ENCODE measurements at places on chromosomes 7 and 10.

DNA sequence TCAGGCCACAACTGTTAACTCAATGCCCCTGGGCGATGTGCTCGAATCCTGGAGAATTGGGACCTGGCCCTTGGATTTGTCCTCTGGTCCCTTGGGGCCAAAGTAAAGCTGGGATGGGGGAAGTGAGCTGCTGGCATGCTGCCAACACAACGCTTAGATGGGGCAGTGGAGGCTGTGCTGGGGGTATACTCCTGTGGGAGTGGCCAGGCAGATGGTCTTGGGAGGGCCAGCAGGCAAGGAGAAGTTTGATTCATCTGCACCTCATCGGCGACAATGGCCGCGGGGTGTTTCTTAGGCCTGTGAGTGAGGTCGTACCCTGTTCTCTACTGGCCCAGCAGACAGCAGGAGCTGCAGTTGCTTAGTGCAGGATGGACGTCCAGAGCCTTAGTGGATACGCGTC, 139.0 kb upstream of the MTPN start:
- DNase-seq, result no peak

- no peak for DNase-seq
Observed at GRCh38 chr10:75876710-75877109, 445.3 kb downstream of the LRMDA start.

- no peak for DNase-seq
Observed at GRCh38 chr10:11224792-11225416, 207.2 kb downstream of the CELF2 start.

GRCh38 chr7:133795068-133795665, 332.0 kb upstream of the LRGUK start:
- no peak for DNase-seq

- DNase-seq, result no peak
Observed at GRCh38 chr7:115476671-115477181, 553.8 kb downstream of the TFEC start.

DNA sequence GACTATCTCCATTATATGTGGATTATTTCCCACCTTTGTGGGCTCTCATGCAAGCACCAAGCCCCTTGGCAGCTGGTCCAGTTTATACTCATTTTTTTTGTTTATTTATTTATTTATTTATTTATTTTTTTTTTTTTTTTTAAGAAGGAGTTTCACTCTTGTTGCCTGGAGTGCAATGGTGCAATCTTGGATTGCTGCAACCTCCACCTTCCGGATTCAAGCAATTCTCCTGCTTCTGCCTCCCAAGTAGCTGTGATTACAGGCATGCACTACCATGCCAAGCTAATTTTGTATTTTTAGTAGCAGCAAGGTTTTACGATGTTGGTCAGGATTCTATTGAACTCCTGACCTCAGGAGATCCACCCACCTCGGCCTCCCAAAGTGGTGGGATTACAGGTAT, 2.8 kb downstream of the PRTFDC1 start:
- no peak for DNase-seq

DNA sequence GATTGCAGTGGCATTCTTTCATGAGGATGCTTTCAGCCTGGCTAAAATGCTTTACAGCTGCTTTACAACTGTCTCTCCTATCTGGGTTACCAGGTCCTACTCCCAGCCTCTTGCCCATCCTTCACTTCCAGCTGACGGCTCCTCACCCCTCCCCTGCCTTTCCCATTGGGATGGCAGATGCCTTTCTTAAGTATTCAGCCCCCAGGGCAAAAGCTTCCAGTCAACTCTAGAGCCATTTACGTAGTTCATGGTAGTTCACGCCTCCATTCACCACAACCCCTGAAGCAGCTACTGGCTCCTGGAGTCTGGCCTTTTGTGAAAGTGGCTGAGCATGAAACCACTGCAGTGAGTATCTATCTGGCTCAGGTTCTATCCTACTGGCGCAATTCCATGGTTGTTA, 17.2 kb upstream of the BMPER start:
- DNase-seq, result no peak

DNA sequence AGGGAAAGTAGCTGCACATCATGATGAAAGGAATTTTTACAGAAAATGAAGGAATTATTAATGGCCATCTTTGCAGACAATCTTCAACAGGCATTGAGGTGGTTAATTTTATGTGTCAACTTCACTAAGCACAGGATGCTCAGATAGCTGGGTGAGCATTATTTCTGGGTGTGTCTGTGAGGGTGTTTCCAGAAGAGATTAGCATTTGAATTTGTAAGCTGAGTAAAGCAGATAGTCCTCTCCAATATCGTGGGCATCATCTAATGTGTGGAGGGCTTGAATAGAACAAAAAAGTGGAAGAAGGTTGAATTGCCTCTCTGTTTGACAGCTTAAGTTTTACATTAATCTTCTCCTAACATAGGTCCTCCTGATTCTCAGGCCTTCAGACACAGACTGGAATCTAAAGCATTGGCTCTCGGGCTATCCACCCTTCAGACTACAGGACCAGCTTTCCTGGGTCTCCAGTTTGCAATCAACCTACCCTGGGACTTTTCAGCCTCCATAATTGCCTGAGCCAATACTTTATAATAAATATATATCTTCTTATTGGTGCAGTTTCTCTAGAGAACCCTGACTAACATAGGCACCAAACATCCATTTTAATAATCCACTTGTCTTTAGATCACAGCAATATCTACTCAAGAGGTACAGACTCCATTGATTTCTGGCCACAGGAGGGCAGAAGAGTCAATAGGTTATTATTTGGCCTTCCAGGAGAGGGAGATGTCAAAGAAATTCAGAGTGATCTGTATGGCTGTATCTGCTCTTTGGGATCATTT, 10.5 kb upstream of the CRPPA start:
- no peak for DNase-seq

- DNase-seq, result no peak
Observed at GRCh38 chr10:11901833-11902475, 78.8 kb downstream of the PROSER2 start.

GRCh38 chr7:25900877-25901276, 251.1 kb upstream of the NFE2L3 start:
- DNase-seq, result no peak

- DNase-seq, result no peak
Observed at GRCh38 chr7:22657479-22657878, 69.5 kb upstream of the IL6 start.

GRCh38 chr7:123789206-123789784, 40.5 kb upstream of the WASL start:
- no peak for DNase-seq

GRCh38 chr7:139453673-139454321, 29.7 kb downstream of the KLRG2 start:
- DNase-seq, result no peak
